Activated CD4-positive, alpha-beta T cell treated with anti-CD3 and anti-CD28 coated beads, Interleukin-2, Interleukin-4, amounts not matched to agents 100 ng/mL and 50 ng/mL, durations not matched to agents 16 hours and 8 hours (primary cell): ENCODE measurements at places on chromosomes 7 and 10.

- no peak for DNase-seq
Measured at GRCh38 chr7:94393246-94394108, 1.2 kb upstream of the COL1A2 start.

DNA sequence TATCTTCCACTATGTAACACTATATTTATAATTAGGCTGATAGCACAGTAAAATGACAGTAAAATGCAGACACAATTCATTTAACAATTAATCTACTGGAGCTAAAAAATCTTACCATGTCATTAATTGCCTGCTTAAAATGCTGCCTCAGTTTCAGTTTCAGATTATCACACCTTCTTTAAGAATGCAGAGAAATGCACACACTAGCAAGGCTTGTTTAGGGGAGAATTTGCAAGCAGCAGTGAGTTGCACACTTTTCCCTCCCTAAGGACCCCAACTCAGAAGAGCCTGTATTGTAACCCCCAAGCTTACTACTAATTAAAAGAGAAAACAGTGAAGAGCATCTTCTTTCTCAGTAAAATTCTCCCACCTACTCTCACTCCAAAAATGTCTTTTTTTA, 79.7 kb upstream of the KCNIP2 start:
- no peak for DNase-seq

DNA sequence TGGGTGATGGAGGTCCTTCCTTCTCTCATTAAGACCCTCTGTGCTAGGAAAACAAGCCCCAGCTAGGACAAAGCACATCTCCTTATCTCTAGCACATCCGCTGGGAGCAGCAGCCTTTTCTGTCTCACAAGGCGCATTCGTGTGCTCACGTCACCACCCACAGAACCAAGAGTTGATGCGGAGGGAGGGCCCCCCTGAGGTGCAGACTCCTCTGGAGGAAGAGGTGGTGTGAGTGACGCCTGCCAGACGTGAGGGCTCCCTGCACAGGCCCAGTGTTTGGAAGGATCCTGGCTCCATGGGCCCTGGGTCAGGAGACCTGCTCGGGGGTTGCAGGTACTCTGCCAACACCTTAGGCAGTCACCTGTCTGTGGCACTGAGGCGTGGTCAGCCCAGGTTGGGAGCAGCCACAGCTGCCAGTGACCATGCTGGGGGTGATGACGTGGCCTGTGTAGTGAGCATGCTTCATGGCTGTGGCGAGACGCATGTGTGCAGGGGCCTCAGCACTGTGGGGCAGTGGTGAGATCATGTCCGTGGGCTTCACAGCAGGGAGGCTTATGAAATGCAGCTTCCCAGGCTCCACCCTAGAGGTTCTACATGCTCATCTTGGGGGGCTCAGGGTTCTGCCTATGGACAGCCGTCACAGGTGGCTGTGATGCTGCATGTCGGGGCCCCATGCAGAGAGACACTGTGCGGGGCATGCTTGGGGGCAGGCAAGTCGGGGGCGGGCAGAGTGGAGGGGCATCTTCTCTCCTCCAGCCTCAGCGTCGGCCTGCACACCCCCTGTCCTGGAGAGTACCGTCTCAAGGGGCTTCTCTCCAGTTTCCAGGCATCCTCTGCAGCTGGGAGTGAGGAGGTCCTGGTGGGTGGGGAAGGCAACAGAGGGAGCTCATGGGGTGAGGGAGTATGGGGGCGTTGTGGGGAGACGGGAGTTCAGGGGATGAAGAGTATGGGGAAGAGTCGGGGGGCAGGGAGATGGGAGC, 56.2 kb upstream of the DPYSL4 start:
- no peak for DNase-seq

GRCh38 chr10:47340608-47341170, 7.5 kb upstream of the RBP3 start:
- peak; percentile 68 for DNase-seq

DNA sequence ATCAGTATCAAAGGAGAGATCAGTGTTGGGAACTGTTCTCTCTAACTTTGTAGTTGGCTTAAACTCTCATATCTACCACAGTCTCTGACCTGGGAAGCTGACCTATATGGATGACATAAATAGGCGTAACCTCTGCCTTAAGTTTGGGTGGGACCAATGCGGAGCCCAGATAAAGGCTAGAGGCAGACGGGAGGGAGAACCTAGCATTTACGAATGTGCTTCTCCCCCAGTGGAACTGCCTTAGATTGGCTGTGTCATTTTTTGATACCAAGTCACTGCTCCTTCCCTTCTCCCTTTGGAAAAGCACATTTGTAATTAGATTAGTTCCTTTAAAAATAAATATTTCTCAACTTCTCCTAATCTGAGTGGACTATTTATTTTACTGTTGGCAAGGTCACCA, 23.7 kb upstream of the LRRN3 start:
- no peak for DNase-seq

- DNase-seq: no peak
Measured at GRCh38 chr7:110534241-110534931, 556.5 kb upstream of the LRRN3 start.

DNA sequence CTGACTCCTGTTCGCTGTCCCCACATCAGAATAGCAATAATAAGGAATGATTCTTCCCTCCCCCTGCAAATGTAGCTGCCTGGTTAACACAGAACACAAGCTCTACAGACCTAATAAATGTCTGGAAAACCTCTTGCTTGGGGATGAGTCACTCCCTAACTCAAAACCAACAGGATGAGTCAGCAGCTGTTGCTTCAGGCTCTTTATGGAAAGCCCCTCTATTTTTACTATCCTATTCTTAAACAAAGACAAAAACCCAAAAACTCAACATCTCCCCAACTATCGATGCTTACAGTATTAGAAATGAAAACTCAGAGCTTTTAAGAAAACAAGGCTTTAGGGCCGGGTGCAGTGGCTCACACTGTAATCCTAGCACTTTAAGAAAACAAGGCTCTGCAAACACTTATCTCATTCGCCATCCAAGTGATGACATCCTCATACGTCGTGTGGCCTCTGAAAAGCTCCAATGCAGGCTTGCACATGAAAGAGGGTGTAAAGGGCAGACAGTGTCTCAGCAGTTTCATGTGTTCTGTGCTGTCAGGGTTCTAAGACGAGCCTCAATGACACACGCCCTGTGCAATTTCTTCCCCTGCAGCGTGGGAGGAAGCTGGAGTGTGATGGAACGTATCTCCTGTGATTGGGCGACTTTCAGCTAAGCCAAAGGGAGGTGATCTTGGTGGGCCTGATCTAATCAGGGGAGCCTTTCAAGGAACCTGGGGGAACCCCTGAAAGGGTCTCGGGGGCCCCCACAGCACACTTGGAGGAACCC, 70.1 kb downstream of the AMZ1 start:
- peak; percentile 93 for DNase-seq

DNA sequence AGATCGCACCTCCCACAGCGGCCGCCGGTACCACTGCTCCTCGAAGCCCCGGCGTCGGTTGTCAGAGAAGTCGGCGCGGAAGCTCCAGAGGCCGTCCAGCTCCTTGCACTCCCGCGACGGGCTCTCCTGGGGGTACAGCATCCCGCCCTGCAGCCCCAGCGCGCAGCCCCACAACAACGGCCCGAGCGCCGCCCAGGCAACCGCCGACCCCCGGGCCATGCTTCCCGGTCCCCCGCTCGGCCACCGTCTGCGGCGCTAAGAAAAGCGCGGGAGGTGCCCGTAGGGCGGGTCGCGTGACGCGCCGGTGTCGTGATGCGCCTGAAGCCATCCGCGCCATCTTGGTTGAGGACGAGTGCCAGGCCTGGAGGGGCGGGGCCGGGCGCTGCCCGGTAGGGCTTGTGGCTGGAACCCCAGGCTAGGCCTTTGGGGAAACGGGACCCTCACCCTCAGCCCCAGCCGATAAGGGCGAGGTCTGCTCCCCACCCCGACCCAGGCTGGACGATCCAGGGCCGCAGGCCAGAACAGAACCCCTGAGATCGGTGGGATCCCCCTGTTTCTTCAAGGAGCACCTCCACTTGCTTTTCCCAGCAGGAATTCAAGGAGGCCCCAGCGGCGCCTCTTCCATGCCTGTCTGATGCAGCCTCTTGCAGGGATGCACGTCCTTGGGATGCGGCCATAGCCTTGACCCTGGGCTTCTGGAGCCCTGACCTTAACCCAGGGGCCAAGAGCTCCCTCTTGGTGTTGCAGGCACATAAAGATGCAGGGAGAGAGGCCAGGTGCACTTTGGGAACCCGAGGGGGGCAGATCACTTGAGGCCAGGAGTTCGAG, at the start of gene GUSB:
Gene GUSB (minus strand): TSS at position 249 of the 828 bp plus-strand sequence. CDS start 30 bp downstream, at position 219.
- peak; percentile 92 for DNase-seq

- no peak for DNase-seq
Measured at GRCh38 chr10:29104661-29105399, 184.0 kb upstream of the LYZL1 start.

DNA sequence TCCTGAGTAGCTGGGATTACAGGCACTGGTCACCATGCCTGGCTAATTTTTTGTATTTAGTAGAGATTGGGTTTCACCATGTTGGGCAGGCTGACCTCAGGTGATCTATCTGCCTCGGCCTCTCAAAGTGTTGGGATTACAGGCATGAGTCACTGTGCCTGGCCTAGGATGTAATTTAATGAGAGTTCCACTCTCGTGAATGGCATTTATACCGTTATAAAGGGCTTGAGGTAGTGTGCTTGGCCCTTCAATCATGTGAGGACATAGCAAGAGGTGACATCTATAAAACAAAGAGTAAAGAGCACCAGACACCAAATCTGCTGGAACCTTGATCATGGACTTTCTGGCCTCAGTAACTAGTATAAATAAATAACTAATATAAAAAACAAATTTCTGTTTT, 93.5 kb upstream of the PPP1R9A start:
- no peak for DNase-seq

DNA sequence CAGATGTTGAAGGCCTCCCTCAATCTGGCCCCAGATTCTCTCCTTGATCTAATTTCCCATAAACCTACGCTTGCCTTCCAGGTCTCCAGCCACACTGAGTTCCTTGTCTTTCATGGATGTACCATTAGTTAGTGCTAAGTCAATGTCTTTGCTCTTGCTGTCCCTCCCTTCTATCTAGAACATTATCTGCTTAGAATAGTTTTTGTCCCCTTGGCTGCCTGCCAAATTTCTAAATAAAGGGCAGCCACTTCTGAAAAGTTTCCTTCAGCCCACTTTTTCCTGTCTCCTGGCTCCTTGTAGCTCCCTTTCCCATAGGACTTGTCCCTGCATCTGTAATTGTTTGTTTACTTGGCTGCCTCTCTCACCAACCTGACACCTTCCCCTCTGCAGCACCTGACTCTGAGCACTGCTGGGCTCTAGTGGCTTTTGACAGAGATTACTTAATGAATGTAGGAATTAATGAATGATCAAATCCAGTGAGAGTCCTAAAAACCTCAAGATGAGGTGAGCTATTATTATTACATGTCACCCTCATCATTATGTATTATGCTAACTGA, 58.3 kb downstream of the CXCL12 start:
- no peak for DNase-seq

DNA sequence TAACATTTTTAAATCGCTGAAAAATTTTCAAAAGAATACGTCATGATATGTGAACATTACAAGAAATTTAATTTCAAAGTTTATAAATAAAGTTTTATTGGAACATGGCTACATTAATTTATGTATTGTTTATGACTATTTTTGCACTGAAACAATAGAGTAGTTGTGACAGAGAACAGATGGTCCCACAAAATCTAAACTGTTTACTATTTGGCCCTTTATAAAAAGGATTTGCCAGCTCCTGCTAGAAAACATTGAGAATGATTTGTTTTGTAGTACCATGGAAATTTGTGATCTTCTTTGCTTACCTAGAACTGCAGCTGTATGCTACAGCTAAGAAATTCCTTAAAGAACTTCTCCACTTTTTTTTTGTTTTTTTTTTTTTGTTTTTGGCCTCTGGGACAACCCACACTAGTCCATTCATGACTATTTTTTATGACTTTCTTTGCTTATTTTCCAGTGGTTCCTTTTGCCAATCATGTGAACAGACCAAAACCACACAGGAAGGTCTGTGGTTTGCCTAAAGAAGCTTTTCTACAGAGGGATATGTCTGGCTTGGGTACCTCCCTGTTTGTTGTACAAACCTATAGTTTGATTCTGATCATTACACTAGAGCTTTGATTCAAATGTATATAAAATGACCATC, 55.7 kb downstream of the ST7 start:
- DNase-seq: peak; percentile 76

- DNase-seq: no peak
Measured at GRCh38 chr10:26642896-26643653, 54.4 kb upstream of the PDSS1 start.

DNA sequence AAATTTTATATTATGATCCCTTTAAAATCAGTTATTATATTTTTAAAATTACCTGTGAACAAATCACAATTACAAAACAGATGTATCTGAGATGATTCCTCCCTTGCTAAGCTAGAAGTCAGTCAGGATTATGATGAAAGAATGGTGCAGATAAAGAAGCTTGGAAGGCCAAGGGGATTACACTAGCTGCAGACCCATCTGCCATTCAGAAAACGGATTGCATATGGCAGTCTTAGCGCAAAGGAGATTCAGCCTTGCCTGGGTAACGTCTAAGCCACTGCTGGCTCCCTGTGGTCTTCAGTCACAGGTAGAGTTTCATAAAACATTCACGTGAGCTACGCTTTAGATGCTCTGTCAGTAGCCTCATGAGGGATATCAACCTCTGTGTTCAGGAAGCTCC, 222.2 kb downstream of the POU6F2 start:
- DNase-seq: no peak

GRCh38 chr7:134327896-134328295, 11.2 kb upstream of the SLC35B4 start:
- peak; percentile 51 for DNase-seq

GRCh38 chr10:458421-458851, 231.0 kb downstream of the DIP2C start:
- no peak for DNase-seq

GRCh38 chr7:158031867-158032308, 555.7 kb downstream of the PTPRN2 start:
- DNase-seq: no peak

DNA sequence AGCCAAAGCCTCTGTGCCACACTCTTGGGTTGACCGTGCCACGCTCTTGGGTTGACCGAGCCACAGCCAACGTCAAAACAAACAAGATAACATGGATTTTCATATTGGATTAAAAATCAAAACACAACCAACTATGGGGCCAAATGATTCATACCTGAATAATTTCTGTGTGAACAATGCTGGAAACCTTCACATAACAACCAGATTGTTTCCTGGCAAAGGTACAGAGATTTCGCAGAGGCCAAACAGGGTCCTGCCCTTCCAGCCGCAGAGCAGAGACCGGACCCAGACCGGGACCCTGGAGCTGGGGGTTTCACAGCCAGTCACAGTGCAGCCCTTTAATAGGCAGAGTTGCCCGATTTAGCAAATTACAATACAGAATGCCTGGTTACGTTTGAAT, 40.5 kb downstream of the ITIH5 start:
- no peak for DNase-seq

DNA sequence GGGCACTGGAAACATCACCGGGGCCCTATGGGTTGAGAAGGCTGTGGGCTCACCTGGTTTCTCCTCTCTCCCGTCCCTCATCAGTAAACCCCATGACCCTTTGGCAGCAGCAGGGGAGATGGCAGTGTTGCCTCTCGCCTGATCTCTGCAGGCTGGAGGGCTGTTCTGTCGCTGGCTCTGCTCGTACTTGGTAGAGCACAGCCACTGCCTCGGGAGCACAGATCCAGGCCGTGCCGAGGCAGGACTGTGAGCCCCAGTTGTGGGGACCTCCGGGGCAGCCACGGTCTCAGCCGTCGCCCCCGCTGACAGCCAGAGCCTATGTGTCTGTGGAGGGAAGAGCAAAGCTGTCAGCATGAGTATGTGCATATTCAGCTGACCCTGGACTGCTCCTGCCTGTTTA, 94.9 kb downstream of the PTPRE start:
- DNase-seq: no peak
